ENCODE measurements at places on chromosomes 1 and 21.

GRCh38 chr1:183091181-183091580 is 68.0 kb downstream of the LAMC1 start:
- DNase-seq: no peak

DNA sequence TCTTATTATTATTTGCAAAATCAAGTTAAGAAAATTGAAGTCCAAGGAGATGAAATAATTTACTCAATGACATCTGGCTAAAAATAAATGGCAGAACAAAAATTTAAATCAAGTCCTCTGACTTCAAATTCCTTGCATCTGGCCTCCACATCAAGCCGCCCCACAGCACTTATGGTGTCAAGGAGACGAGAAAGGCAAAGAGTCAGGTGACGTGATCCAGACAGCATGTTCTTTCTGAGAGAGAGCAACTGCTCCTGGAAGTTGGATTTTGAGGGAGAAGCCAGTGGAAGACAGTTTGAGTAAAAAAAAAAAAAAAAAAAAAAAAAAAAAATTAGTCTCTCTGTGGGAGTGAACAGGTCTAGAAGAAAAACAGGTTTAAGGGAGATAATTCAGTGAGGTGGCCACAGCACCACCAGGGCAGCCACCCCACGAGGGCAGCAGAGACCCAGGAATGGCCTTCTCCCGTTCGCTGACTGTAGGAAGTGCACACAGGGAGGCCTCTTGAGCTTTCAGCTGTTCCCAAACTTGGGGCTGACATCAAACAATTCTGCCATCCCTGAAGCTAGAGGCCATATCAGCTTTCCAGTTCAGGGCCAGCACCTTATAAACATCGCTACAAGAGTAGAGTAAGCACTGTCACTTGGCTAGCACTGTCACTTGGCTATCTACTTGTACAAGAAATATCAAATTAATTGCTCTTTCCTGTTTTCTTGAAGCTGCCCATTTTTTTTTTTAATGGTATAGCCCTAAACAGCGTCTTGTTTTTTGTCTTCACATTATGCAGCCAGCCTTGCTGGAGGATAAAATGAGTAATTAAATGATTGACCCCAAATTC is 7.8 kb downstream of the C1orf162 start:
- DNase-seq: peak; percentile 72

DNA sequence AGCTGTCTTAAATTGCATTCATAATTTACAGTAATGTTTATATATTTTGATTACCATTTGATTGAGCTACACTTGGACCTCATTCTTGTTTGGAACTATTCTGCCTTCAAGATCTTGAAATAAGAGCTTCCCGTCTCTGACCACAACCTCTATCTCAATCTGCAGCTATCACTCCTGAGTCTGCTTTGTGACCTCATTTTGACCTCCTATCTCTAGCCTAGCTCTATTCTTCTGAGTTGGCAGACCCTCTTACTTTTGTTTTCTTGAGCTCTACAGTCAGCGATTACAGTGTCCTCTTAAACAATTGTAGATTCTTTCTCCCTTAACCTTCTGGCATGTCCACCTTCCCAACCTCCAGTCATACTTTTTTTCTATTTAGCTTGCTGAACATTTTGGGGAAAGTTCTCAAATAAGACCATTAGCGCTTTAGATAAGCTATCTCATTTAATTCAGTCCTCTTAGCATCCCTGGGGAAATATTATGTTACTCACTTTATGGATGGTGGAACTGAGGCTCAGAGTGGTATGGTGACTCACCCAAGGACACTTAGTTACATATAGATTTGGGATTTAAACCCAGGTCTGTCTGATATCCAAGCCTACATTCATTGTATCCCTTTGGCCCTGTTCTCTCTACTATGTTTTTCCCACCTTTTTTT is 19.1 kb downstream of the RPAP2 start:
- DNase-seq: no peak

GRCh38 chr1:107198561-107198960 is 57.7 kb downstream of the NTNG1 start:
- peak; percentile 57 for DNase-seq

DNA sequence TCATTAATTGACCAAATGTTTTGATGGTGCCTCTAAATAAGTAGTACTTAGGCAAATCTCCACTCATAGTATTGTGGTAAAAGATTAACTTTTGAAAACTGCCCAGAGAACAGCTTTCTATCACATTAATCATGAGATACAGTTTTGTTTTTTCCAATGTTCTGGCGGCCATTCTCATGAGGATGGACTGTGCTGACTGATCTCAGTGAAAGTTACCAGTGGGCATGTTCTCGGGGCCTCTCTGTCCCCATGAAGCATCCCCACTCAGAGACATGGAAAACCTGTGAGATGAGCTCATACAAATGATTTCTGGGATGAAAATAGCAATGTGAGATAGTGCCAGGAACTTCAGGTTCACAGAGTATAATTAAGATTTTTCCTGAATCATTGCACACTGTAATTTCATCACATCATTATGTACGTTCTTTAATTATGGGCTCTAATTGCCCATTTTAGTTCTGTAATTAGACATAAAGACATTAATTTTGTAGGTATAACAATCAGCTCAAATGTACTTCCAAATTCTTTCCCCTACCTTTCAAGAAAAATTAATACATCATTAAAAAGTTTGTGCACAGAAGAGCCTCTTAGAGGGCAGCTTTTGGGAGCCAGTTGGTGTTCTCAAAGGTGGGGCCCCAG is 40.5 kb downstream of the DDR2 start:
- no peak for DNase-seq

- DNase-seq: no peak
These were observed 93.2 kb upstream of the RGS18 start for GRCh38 chr1:192065087-192065486.
